ENCODE measurements at places on chromosomes 11 and 22.

DNA sequence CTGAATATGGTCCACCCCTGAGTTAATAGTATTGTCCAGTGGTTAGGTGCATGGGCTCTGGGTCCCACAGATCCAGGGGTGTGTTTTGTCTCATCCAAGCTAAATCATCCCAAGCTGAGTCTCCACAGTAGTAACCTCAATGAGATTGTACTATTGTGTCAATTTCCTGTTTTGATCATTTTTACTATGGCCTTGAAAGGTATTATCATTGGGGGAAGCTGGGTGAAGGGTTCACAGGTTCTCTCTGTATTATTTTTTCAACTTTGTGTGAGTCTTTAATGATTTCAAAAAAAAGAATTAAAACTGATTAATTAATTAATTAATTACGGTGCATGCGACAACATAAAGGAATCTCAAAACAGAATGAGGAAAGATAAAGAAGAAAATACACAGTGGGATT lies 266.1 kb downstream of the MN1 start:
- no peak for DNase-seq

- DNase-seq = no peak
Observed at GRCh38 chr11:986270-986951, 50.1 kb downstream of the MUC6 start.

DNA sequence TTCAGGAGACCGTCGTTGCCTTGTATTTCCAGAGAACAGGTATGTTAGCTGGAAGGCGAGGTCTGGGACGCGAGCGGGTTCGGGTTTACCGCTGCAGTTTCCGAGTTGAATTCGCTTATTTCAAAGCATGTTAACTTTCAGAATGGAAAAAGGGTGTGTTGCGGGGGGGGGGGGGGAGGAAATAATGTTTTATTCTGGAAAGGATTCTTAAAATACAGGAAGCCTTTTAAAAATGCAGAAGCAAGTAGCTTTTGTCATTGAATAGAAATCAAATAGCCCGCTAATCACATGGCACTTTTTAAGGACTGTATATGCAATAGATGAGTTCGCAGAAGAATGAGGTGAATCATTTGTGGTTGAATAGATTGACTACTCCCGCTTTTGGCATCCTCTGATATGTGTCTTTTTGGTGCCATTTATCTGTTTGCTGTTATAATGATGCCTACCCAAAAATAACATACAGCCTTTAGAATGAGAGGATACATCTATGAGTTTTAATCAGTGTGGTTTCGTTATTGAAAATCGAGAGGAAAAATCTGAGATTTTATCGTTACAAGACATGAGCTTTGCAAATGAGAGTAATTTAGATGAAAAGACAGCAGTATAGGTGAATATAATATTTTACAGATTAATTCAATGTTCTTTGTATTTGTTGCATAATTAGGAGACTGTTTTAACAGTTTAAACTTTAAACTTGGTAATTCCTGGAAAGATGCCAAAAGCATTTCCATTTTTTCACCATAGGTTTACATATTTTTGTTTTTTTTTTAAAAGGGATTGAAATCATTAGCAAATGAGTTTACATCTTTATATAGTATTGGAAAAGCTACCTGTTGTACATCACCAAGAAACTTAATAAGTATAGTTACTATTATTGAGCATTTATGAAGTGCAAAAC lies 1.7 kb downstream of the PDE3B start:
- DNase-seq = no peak

GRCh38 chr11:65778901-65779668 lies 1.7 kb downstream of the AP5B1 start:
- DNase-seq = no peak

GRCh38 chr11:64453466-64453865 lies 94.5 kb downstream of the RPS6KA4 start:
- no peak for DNase-seq

GRCh38 chr11:59954219-59954847 lies 9.5 kb upstream of the OOSP4A start:
- no peak for DNase-seq

DNA sequence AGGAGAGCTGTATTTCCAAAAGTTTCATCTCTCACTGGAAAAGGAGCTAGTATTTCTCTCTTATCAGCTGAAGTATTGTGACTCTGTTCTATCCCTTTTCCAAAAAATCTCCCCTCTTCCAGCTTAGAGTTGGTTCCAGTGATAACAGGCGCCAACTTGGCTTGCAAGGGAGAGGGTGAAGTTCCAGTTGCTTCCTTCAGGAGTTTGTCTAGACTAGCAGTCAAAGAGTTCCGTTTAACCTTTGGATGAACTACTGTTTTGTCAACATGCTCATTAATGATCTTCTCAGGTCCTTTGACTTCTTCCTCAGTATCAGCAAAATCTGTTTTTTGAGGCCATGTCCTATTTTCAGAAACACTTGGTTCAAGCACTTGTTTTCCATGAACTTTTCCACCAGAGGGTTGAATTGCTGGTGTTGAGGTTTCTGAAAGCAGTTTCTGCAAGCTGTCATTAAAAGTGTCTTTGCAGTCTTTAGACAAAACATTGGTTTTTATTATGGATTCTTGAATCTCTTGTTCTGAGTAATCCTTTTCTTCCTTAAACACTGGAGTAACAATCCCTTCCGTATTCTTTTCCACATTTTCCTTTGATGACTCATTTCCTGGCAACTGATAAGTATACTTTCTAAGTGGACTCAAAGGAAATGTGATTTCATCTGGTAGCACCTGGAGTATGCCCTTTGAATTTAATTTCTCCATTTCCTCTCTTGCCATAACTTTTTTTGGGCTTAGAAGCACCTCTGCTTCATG lies 39.7 kb upstream of the CCDC89 start:
- no peak for DNase-seq

DNA sequence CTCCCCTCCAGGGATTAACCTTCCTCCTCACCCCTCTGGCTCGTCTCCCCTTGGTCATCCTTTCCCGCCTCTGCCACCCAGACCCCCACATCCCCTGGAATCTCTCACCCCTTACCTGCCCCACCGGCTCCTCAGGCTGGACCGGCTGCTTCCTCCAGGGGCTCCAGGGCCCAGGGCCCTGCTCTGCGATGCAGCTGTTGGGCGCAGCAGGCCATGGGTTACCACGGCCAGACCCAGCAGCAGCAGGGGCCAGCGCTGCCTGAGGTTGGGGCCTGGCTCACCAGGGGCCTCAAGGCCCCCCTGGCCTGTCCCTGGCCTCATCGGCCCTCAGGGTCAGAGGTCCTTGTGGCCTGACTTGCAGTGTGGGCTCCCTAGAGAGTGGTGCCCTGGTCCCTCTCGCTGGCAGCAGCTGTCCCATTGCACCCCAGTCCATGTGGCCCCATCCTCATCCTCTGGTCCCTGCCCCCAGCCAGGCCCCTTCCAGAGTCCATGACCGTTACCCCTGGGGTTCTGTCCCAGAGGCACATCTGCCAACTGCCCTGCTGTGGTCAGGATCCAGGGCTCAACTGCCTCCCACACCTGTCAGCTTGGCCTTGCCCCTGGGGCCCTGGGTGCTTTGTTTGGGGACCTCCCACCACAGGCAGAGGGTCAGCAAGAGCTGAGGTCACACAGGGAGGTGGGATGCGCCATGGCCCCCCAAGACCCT lies at the start of gene IGLL1:
Gene IGLL1 (minus strand): TSS at position 421 of the 706 bp plus-strand sequence. CDS start 100 bp downstream, at position 321.
- no peak for DNase-seq

DNA sequence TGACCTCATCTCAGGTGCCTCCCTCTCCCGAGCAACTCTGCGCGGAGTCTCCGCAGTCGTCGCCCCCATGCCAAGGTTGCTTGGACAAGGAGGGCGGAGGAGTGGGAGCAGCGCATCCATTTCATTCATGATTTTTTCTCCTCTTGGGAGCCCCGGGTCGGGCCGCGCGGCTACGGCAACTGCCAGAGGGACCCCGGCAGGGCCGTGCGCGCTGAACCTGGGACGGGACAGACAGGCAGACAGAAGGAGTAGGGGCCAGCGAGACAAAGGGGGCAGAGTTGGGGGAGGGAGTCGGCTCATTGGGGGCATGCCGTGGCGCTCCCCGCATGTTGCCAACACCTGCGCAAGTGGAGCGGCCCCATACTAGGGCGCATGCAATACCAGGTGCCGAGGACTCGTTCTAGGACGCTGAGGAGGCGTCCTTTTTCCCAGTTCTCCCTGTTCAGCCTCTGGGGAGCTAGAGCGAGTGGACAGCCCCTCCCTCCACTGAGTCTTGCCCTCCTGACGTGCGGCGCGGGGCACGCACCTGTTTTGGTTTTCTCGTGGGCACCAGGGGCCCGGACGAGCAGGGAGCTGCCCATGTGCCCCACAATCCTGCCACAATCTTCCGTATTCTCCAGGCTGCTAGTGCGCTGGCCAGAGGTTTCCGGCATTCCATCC lies 501 bp upstream of the PTPN5 start:
- no peak for DNase-seq

DNA sequence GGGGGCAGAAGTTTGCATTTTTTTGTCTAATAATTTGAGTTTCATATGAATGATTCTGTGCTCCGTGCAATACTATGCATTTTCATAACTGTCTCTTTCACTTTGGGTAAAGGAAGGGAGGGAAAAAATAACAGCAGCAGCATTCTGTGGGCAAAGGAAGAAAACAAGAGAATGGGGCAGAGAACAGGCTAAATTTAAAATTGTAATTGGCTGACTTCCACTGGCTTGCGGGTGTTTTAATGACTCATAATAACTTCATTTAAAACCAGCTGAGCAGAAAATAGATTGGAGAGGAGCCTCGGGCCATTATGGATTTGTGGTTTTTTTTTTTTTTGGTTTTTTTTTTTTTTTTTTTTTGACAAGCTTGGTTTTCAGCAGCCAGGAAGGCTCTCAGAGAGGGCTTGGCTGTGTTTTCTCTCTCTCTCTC lies 107.4 kb downstream of the ZBTB16 start:
- no peak for DNase-seq

- DNase-seq = no peak
Observed at GRCh38 chr11:61298663-61299244, 3.6 kb upstream of the VWCE start.

GRCh38 chr11:64652586-64653387 lies 61.8 kb downstream of the SLC22A12 start:
- DNase-seq = peak; percentile 83

GRCh38 chr11:94895971-94896370 lies 77.4 kb downstream of the CWC15 start:
- no peak for DNase-seq

GRCh38 chr11:77403211-77403610 lies 70.7 kb downstream of the PAK1 start:
- DNase-seq = no peak

- DNase-seq = peak; percentile 40
Observed at GRCh38 chr11:45805305-45806071, 539 bp downstream of the SLC35C1 start.

DNA sequence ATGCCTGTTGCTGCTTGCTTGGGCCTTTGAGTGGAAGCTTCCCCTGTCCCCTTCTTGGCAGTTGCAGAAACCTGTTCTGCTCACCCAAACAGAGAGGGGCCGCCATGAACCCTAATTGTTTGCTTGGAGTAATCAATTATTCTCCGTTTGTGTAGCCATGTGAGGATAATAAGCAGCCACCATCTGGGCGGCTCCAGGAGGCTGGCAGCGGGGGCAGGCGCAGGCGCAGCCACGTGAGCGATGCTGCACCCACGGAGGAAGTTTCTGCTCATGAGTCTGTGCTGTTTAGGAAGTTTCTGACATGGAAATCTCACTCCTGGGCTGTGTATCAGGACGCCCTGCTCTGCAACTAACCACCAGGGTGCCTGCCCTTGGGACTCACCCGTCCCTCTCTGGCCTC lies 90.1 kb downstream of the MPPED1 start:
- DNase-seq = no peak

DNA sequence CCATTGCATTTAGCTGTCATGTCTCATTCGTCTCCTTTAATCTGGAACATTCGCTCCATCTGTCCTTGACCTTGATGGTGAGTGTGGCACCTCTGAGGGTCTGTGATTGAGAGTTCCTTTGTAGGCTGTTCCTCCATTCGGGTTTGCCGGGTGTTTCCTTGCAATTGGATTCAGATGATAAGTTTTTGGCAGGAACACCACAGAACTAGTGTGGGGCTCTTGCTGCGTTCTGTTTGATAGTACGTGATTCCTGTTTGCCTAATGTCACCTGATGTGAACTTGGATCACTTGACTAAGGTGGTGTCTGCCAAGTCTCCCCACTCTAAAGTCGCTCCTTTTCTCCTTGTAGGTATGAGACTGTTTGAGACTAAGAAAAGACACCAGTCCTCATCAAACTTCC lies 109.7 kb upstream of the TMEM45B start:
- no peak for DNase-seq

GRCh38 chr11:16843294-16843693 lies 104.8 kb downstream of the C11orf58 start:
- DNase-seq = no peak

GRCh38 chr11:113689768-113690618 lies 16.1 kb downstream of the TMPRSS5 start:
- no peak for DNase-seq

DNA sequence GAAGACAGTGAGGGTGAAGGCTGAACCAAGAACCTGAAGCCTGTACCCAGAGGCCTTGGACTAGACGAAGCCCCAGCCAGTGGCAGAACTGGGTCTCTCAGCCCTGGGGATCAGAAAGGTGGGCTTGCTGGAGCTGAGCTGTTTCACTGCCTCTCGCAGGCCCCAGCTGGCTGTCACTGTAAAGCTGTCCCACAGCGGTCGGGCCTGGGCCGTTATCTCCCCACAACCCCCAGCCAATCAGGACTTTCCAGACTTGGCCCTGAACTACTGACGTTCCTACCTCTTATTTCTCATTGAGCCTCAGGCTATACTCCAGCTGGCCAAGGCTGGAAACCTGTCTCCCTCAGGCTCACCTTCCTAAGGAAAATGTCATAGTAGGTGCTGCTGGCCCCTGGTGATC lies 4.1 kb downstream of the PPP1CA start:
- no peak for DNase-seq

DNA sequence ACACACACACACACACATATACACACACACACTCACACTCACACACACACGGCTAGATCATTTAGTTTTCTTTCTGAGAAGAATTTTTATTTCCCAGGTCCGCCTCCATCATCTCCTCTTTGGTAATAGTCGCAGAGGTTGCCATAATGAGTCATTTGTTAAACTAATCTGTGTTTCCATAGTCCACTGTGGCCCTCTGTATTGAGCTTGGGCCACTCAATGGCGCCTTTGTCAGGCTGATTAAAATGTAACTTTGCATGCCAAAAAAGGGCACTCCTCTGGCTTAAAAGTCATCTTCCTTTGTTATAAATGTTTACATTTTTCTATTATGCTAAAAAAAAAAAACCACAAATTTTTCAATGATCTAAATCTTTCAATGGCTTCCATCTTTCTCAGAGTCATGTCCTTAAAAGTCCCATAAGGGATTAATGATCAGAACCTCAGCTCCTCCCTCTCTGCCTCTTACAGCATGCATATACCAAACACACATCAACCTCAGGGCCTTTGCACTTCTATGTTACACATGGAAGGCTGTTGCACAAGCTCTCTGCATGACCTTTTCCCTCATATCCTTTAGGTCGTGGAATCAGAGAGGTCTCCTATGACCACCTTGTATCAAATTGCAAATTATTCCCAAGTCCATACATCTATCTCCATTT lies 35.3 kb downstream of the EHF start:
- no peak for DNase-seq

- no peak for DNase-seq
Observed at GRCh38 chr11:109857637-109858036, 235.6 kb upstream of the ZC3H12C start.

DNA sequence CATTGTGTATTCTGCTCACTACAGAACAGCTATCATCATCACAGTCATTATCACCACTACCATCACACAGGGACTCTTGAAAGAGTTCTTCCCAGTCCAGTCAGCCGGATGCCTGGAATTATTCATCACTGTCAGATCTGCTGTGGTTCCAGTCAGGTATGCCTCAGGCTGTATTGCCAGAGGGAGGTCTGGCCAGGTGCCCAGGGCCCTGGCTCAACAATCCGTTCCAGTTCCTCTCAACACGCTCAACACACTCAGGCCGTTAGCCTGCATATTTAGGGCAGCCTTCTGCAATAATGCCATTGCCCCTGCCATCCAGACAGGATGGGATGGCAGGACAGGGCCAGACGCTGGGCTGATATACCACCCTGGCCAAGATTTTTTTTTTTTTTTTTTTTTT lies 28.6 kb upstream of the RASL10A start:
- DNase-seq = no peak

All from substantia nigra (tissue), 51 donors.